ENCODE measurements at places on chromosomes 7 and 10. TPM values are rescaled to one million over a fixed set of nuclear protein-coding genes. Genes with fewer than 3 reads are reported as not detected.

Gene HIPK2
- 175 TPM for total RNA-seq

Gene RNF32
- total RNA-seq: 0.54 TPM

Gene GPR26
- not detected for total RNA-seq

Gene CC2D2B
- total RNA-seq: 0.58 TPM

Gene WDFY4
- total RNA-seq: 0.56 TPM

Gene CLCN1
- not detected for total RNA-seq

Gene LMOD2
- total RNA-seq: 751 TPM

Gene PDLIM1
- total RNA-seq: 225 TPM

Gene ATP6V0A4
- not detected for total RNA-seq

Gene PTF1A
- not detected for total RNA-seq

Gene PRSS1
- total RNA-seq: 2.6 TPM

Gene PRKCQ
- not detected for total RNA-seq

Gene MKI67
- total RNA-seq: 0.52 TPM

Gene CNNM1
- 0.11 TPM for total RNA-seq

GRCh38 chr10:66218289-66218688 lies 707.5 kb upstream of the LRRTM3 start:
- DNase-seq: no peak

DNA sequence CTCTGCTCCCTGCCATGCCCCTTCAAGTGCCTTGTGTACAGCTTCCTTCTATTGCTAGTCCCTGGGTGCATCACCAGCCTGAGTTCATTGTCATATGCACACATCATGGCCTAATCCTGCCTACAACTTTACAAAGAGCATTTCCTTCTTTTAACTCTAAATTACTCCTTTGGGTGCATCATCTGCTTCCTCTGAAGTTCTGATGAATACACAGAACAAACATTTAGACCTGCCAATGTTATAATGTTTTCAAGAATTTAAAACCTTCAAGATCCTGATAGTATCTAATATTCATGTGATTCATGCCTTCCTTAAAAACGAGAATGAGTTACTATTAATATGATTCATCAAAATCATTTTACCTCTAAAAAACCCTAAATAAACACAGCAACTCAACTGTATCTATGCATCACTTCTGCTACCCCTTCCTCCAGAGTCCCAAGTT lies 357.1 kb downstream of the MAGI2 start:
- DNase-seq: no peak

GRCh38 chr7:95596198-95597063 lies at the start of gene PDK4:
Gene PDK4, minus strand, starts transcription at chr7:95596516. Its CDS starts 223 bp downstream, at chr7:95596293.
- DNase-seq: peak; percentile 95

DNA sequence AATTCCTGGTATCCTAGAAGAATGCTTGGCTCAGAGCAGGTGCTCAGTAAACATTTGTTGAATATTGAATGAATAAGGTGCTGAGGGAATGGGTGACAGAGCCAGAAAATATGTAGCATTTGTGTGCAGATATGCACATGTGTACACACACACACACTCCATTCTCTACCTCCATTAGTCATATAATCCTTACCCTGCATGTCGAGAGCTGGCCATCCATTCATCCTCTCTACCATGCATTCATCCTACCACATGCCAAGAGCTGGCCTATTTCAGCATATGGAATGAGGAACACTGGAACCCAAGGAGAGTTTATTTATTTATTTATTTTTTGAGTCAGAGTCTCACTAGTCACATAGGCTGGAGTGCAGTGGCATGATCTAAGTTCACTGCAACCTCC lies 284.8 kb downstream of the PLXNA4 start:
- no peak for DNase-seq

GRCh38 chr7:7122701-7123281 lies 59.6 kb upstream of the C1GALT1 start:
- DNase-seq: no peak

GRCh38 chr7:108090791-108091460 lies 39.2 kb downstream of the LAMB4 start:
- DNase-seq: no peak

DNA sequence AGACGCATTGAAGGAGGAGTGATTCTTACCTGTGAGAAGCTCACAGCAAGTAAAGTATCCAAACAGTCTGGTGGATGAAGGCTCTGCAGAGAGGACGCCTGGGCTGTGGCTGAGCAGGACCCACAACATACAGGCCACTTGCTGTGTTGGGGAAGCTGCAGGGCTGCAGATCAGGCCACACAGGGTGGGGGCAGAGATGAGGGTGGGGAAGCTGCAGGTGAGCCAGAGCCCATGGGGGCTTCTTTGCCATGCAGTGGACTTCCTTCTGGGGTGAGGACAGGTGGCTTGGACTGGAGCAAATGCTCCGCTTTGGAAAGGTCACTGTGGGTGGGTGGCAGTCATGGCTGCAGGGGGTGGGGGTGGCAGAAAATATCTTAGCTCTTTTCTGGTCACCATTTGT lies 214.8 kb downstream of the GLRX3 start:
- DNase-seq: no peak

DNA sequence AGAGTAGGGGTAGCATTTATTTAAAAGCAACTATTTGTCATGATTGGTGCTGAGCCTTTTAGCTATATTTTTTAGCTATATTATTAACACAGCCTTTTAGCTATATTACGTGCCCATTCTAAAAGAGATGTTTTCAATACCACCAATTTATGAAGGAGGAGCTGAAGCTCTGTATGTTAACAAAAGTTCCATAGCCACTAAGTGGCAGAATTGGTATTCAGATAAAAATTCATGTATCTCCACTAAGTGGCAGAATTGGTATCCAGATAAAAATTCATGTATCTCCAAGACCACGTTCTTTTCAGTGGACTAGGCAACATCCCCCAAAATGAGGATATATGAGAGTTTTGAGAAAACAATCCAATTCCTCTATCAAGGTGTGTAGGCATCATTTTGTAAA lies 268.6 kb downstream of the HGF start:
- DNase-seq: no peak

DNA sequence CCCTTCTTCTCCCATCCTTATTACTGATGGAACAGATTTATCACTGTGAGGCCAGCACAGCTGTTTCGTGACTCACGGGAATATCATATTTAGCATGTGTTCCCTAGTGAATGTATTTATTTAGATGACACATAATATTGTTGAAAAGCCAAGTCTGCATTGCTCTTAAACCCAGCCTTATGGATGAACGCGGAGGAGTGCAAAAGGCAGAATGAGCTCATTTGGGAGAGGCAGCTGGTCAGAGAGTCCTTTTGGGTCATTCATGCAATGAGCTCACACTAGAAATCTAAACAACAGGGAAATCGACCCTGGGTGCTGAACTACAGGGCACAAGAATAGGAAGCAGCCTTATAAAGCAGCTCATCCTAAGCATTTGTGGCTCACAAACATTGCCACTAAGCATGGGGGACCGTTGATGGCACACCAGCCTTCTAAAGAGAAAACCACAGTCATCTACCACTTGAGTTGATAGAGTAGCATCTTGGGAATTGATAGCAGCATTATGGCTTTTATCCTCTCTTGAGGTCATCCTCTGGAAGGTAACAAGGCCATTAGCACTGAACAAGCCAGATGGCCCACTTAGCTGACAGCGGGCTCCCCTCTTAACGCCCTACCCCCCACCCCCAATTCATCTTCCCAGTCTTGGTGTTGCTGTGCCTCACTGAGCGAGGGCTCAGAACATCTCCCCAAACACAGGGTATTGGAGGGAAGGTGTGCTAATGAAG lies 32.9 kb upstream of the SDK1 start:
- DNase-seq: no peak

DNA sequence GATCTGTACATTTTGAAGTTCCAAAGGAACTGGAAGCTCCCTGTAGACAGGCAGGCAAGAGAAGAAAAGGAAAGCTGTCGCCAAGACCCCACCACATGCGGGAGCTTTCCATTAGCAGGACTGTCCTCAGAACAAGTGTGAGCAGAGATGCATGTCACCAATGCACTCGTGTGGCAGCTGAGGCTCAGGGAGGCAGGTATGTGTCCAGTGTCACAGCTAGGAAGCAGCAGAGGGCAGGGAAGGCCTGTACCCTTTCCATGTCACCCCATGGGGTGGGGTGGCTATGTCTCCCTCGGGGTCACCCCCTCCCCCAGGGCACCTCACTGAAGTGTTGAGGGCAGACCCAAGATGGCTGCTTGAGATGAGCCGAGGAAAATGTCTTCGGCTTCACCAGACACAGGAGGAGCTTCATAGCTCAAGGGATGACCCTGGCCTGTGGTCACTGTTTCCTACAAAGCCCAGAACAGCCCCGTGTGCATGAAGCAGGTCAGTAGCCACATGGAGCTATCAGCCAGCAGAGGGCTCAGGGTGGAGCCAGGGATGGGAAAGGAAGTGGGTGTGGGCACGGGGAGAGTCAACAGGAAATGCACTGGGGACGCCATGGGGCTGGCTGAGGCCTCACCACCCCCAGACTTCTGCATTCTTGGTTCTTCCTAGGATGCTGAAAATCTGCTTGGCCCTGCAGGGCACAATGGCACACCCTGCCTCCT lies 96.6 kb downstream of the FAM53B start:
- DNase-seq: peak; percentile 84

DNA sequence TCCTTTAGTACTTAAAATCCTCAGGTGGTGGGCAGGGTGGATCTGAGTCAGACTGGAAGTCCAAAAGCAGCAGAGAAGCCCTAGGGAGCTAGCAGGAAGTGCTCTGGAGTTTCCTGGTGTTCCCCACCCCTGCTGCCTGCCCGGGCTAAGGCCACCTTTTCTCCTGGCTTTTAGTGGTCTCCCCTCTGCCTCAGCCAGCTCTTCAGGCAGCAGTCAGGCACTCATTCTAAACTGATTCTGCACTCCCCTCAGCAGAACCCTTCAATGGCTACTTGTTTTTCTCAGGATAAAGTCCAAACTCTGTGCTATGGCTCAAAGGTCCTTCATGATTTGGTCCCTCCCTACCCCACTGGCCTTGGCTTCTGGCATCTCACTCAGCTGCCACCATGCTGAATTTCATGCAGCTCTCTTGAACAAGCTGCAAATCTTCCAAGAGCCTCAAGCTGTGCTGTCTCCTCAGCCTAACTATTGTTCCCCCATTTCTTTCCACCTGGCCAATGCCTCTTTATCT lies 28.9 kb upstream of the DNMBP start:
- DNase-seq: peak; percentile 40

DNA sequence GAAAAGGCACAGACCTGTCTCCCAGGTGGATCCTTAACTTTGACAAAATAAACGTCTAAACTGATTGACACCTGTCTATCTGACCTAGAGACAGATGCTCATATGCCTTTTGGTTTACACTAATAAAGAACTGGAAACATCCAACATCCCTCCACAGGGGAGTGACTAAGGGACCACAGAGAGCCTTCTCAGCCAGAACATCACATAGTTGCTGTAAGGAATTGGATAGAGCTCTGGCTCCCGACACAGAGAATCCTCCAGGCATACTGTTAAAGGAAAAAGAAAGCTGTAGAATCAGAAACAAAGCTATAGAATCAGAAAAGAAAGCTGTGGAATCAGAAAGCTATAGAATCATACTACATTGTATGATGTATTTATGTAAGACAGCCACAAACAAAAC lies 258.8 kb downstream of the STK31 start:
- no peak for DNase-seq

- peak; percentile 60 for DNase-seq
Measured at GRCh38 chr10:23344241-23344841, at the start of gene C10orf67. Gene C10orf67, minus strand, starts transcription at chr10:23344797. Its CDS starts 23 bp downstream, at chr10:23344774.

- DNase-seq: peak; percentile 37
Measured at GRCh38 chr7:29946428-29947186, 43.0 kb downstream of the SCRN1 start.

GRCh38 chr7:75756991-75757676 lies 14.9 kb downstream of the CCL26 start:
- no peak for DNase-seq

DNA sequence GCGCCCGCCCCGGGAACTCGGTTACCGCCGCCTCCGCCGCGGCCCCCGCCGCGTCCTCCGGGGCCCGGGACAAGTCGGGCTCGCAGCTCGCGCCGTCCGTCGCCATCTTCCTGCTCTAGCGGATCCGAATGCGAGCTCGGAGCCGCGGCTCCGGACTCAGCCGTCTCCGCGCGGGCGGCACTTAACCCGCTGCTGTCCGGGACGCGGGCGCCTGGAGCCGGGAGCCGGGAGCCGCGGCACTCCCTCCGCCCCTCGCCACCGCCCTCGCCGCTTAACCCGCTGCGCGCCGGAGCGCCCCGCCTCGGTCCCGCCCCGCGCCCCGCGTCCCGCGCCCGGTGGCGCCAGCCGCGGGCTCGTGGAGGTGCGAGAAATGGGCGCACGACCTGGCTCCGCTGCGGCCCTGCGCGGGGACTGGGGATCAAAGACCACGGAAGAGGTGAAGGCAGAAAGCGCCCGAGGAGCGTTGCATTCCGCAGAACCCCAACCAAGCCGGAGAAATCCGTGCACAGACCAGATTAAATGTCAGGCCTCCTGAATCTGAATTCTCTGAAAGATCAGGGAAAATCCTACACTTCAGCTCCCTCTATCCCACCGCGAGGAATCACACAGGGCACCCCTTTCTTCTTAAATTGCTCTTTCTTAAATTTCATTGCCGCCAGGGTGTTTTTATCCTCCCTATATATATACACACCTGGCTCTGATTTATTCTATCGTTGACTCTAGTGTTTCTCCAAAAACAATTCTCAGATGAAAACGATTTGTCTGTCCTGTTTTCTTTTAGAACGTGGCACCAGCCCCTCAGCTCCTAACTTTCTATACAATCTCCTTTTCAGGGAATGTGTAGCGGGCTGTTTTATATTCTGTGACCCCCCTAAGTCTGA lies at the start of gene CTTNBP2:
Gene CTTNBP2 (minus strand): TSS at position 132 of the 881 bp plus-strand sequence. CDS start 26 bp downstream, at position 106.
- peak; percentile 71 for DNase-seq

DNA sequence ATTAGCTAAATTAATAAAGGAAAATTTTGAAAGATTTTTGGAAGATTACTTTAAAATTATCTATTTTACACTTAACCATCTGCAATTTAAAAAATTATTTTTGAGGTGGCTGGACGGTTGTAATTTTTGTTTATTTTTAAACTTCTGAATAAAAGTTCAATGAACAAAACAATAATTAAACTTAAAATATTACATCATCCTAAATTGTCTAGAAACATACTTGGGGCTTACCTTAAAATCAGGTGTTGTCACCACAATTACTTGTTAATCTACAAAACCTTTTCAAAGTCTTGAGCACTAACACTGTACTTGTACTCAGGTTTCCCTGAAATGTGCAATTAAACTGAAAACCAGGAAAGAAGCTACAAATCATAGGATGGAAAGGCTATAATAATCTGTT lies 328.3 kb downstream of the NXPH1 start:
- no peak for DNase-seq

- no peak for DNase-seq
Measured at GRCh38 chr10:117720931-117721835, 178.6 kb downstream of the EMX2 start.

- DNase-seq: no peak
Measured at GRCh38 chr10:126391192-126391885, 3.1 kb upstream of the ADAM12 start.

GRCh38 chr7:1623810-1624209 lies 46.3 kb upstream of the ELFN1 start:
- no peak for DNase-seq

DNA sequence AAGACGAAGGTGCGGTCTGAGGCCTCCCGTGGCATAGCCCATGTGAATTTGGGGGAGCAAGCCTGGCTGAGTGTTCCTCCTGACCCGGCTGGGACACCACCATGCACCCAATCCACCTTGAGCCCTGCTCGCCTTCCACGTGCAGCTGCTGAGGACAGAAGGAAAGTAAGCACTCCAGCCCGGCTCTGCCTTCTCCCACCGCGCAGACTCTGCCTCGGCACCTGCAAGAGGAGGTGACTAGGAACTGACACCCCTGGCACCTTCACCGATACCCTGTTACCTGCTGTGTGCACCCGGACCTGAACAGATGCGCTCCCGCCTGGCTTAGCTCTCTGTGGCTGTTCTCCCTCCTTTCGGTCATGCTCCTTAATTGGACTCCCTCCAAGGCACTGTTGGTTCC lies 57.0 kb upstream of the OPN4 start:
- DNase-seq: no peak

Measured in heart left ventricle (tissue), 16 donors.